GM12865 (cell line): ENCODE measurements at places on chromosomes 7 and 10.

DNA sequence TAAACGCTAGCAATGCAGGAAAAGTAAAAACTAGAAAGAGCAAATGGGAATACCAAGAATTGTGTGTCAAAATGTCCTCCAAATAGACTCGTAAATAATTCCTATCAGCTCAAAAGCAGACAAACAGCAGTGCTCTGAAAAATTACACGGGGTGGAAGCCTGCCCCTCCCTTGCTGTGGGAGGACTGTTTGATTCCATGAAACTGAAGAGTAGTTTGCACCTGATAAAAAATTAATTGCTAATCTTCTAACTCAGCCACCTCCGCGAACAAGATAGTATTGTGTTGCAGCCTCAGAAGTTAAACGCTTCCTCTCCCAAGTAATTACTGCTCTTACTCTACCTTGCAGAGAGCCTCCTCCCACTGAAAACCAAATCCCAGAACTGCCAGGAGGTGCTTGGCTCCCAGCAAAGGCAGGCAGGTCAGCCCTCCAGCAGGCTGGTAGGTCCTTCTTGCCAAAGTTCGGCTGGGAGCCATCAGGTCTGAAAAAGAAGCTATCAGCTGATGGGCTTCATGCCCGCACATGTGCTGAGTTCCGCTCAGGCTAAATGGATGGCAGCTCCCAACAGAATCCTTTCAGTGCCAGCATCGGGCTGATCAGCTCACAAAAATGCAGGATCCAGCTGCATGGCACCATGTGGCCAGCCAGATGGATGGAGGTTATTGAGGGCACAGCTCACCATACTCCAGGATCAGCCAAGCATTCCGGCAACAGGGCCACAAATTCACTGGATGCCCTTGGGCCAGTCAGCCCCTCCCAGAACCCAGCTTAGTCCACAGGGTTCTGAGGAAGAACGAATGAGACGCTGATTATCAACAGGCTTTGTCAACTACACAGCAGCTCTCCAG, 37.1 kb downstream of the MAD1L1 start:
- DNase-seq, result no peak

DNA sequence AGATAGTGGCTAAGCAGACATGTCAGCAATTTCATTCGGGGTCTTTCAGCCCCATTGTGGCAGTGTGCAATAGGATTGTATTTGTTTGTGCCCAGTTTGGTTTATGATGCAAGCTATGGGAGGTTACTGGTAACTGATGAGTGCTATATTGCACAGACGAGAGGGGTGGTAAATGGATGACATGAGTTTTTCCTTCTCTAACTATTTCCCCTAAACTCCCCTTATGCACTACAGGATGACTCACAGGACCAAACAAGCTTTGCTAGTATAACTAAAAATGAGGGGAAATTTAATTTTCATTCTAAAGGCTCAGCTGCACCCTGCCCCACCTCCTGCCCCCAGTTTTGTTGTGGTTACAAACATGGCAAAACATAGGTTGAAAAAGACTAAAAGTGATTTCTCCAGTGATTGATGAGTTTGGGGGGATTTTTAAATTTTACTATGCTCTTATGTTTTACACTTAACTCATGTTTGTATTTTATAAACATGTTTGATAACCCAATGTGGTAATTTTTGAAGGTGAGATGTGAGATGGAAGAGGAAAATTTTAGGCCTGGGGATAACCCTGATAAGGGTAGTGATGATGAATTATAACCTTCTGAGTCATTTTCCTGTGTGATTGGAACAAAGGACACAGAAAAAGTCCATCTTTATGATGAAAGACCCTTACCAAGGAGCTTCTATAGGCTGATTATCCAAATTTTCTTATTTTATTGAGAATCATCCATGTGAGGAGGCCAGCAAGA, 60.8 kb upstream of the NAMPT start:
- DNase-seq, result peak; percentile 37

GRCh38 chr10:21797984-21798765, 205.4 kb downstream of the DNAJC1 start:
- DNase-seq, result no peak

DNA sequence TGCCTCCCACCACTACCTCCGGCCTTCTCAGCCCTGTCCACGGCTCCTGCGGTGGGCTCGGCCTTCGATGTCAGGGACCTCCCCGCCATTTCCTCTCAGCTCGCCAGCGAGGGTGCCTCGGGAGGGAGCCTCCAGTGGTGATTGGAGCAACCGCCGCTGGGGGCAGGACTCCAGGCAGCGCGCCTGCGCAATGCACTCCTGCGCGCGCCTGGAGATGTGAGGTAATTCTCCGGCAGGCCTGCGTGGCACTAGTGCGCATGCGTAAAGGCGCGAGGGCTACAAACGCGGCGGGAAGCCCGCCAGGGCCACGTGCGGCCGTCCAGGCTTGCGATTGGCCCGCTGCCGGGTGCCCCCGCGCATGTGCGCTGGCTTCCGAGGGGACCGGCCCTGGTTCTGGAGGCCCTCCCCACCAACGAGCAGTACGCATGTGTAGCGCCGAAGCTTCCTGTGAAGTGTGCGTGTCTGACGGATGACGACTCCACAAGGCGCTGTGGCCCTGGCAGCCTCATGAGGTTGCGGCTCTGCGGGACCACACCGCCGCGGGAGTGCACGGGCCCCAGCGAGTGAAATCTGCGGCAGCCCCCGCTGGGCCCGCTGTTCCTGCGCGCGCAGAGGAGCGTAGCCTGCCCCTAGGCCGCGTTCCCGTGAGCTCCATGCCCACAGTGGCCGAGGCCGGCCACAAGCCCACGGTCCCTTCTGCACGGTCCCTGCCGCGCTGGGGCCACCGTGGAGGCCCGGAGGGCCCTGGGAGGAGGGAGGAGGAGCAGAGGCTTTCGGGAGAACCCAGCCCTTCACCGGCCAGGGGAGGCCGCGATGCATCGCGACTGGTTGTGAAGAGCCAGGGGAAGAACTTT, at the start of gene SYCE1:
Gene SYCE1, minus strand, starts transcription at position 143 of the 854 bp plus-strand sequence. Its CDS starts 54 bp downstream, at position 89.
- DNase-seq, result no peak

DNA sequence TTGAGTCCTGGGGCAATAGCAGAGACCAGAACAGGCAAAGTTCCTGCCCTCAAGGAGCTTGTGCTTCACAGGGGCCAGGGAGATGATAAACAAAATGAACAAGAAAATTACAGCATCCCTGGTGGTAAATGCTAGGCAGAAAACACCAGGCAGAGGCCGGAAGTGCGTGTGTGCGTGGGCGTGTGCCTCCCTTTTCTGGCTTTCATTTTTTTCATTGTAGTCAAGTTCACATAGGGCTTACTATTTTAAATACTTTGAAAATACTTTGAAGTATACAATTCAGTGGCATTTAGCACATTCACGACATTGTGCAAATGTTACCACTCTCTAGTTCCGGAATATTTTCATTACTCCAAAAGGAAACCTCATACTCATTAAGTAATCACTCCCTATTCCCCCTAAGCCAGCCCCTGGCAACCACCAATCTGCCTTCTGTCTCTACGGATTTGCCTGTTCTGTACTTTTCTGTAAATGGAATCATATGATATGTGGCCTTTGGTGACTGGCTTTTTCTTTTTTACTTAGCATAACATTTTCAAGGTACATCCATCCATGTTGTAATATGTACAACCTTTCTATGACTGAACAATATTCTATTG, 88.1 kb upstream of the PDCD4 start:
- no peak for DNase-seq

DNA sequence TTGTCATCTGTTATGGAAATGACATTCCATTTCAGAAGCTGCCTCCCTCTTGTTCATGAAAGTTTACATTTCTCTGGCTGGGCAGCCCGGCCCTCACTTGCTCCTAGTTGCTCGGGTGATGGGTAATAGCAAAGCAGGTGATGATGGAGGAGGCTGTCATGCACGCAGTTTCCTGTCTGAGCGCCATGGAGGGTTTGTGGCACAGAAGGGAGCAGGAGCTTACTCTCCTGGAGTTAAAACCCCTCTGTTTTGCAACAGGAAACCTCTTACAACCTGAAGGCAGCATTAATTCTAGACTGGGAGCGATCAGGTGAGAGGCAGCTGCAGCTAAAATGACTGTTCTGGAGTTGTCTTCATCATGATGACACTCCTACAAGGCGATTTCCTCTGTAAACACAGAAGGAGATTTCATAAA, 34.1 kb upstream of the MKI67 start:
- no peak for DNase-seq

GRCh38 chr7:143002106-143002505, 24.8 kb downstream of the OR9A2 start:
- peak; percentile 20 for DNase-seq

DNA sequence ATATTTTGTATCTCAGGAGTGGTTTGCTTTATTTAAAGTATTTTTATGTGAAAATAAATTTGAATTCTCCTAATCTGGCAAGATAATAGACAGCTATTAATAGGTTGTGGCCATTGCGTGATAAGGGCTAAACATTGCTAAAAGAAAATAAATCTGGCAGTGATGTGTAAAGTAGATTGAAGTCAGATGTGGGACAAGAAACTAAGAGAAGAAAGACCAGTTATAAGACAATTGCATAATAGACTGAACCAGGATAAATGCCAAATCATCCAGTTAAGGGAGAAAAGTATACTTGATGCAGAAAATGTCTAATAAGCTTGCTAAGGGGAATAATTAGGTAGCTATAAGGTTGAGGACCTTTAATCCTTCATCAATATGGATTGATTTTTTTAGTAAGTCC, 197.5 kb upstream of the CSTF2T start:
- DNase-seq, result no peak

DNA sequence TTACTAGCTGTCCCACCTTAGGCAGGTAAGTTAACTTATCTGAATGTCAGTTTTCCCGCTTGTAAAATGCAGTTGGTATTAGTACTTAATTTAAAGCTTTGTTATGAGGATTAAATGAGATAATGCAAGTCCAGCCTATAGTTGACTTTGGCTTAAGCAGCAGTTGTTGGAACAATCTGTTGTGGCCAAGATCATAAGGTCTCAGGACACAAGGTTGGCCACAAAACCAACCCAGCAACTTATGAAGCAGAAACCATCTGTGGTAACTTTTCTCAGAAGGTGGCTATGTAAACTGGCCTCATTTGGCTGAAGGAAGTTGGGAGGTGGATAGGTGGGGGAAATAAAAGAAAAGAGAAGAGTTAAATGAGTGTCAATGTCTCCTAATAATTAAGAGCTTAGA, 29.4 kb downstream of the ENTPD1 start:
- DNase-seq, result peak; percentile 92

- DNase-seq, result no peak
These were observed 34.0 kb upstream of the NFE2L3 start for GRCh38 chr7:26117970-26118369.

DNA sequence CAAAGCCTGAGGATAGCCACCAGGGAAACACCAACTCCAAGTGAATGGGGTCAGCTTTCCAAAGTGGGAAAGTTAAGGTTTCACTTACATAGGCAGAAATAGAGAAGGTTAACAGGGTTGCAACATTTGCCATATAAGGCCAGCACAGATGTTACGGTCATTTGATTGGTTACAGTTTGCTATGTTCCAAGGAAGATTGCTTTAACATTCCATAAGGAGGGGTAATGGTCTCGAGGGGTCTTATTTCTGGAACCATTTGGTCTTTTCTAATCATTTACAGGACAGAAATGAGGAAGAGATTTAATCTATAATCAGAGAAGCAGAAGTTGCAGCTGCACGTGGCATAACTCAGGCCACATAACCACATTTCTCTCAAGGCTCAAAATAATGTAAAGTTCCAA, 679.4 kb upstream of the C7orf33 start:
- DNase-seq, result no peak

DNA sequence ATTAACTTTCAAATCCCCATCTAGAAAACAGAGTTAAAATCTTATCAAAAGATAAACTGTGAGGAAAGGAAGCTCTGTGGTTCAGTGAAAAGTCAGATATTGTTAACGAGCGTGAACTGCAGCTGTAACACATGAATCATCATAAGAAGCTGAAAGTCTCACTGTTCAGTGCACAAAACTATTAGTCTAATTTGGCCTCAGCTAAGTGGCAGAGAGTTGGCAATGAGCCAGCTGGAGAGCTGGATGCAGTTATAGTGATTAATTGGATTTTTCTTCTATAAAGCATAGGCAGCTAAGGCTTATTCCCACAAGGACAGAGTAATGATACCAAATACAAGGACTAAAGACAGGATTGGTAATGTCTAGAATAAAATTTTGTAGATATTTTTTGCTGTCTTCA, 101.1 kb upstream of the ABCB5 start:
- DNase-seq, result no peak

- no peak for DNase-seq
These were observed 77.5 kb upstream of the PDE1C start for GRCh38 chr7:32147546-32148268.

DNA sequence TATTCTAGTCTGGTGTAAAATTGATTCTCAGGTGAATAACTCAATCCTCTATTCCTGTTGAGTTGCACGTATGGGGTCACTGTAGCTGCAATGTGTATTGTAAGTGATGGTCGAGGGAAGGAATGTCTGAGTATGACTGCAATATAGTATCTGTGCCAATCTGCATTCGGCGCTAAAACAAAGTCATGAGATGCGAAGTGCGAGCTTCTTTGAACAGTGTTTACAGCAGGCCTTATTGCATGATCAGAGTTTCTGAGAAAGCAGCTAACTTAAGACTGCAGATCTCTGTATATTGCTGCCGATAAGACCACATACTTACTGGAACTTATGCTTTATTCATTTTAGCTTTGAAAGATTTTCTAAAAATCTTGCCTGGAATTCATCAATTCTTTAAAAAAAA, 341.7 kb upstream of the BMPER start:
- DNase-seq, result no peak

- DNase-seq, result no peak
These were observed 4.9 kb downstream of the PFKFB3 start for GRCh38 chr10:6207658-6208057.

DNA sequence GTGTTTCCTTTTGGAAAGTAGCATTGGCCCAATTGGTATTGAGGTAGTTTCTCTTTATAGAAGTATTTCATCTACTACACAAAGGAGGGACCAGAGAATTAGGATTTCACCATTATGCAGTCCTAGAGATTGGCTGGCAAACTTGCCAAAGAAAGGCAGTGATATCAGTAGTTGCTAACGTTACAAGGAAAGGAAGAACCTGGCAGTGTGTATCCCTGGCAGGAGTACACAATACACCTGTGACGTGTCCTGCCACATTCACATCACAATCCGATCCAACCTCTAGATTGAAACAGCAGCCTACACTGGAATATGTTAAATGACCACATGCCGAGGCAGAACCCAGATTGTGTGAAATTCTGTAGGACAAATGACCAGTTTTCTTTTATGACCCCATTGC, 81.7 kb downstream of the CACNB2 start:
- DNase-seq, result no peak

DNA sequence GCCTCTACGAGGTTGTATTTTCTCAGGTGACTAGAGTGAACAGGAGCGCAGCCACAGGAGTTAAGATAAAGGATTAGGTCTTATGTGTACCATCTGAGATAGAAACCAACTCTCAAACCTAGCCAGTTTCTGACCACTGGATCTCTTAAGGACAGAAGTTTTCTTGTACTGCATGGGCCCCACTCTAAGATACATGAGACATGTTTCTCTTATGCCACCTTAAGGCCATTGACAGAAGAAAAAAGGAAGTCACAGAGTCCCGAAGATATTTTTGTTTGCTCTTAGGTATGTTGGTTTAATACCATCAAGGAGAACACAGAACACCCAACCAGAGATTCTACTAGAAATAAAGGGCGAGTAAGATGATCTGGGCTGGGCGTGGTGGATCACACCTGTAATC, 335.8 kb downstream of the FRMD4A start:
- DNase-seq, result peak; percentile 67
